ENCODE measurements at places on chromosomes 3 and 15.
A peak's percentile ranks its signal among the peaks of the same experiment; 100 is the strongest.

DNA sequence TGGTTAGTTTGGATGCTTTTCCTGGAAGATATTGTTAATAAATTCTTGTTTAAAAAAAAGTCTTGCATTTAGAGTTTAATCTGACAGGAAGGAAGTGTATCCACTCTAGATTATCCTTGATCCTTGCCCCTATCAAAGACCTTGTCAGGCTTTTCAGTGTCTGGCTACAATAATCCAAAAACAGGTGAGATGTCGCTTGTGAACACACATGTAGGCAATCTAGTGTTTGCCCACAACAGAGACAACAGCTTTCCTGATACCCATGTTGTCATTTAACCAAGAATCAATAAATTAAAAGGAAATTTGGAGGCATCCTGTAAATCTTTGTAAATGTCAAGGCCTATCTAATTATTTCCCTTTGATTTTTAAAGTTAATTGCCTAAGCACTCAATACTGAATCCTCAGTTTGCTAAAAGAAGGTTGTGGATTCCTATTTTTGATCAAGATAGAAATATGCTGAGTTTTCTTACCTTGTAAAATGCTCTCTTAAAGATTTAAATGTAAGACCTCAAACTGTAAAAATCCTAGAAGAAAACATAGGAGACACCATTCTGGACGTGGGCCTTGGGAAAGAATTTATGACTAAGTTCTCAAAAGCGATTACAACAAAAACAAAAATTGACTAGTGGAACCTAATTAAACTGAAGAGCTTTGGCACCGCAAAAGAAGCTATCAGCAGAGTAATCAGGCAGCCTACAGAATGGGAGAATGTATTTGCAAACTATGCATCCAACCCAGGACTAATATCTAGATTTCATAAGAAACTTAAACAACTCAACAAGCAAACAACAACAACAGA lies 207.7 kb downstream of the NAALADL2 start:
- DNase-seq: no peak

- no peak for DNase-seq
Measured at GRCh38 chr3:40978442-40978841, 220.9 kb upstream of the CTNNB1 start.

DNA sequence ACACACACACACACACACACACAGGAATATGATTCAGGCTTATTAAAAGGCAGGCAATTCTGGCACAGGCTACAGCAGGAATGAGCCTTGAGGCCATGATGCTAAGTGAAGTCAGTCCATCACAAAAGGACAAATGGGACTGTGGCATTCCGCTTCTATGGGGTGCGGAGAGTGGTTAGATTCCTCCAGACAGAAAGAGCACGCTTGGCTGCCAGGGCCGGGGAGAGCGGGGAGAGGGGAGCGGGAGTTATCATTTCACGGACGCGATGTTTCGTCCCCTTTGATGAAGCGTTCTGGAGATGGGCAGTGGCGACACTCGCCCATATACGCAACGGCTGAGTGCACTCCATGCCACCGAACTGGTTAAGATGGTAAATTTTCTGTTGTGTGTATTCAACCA lies 58.5 kb upstream of the FAM174B start:
- DNase-seq: peak; percentile 35

GRCh38 chr3:30611613-30612436 lies 5.4 kb downstream of the TGFBR2 start:
- DNase-seq: peak; percentile 73

- DNase-seq: no peak
Measured at GRCh38 chr15:94535298-94536048, 304.1 kb downstream of the MCTP2 start.

- DNase-seq: no peak
Measured at GRCh38 chr15:63931556-63931955, 97.8 kb upstream of the HERC1 start.

DNA sequence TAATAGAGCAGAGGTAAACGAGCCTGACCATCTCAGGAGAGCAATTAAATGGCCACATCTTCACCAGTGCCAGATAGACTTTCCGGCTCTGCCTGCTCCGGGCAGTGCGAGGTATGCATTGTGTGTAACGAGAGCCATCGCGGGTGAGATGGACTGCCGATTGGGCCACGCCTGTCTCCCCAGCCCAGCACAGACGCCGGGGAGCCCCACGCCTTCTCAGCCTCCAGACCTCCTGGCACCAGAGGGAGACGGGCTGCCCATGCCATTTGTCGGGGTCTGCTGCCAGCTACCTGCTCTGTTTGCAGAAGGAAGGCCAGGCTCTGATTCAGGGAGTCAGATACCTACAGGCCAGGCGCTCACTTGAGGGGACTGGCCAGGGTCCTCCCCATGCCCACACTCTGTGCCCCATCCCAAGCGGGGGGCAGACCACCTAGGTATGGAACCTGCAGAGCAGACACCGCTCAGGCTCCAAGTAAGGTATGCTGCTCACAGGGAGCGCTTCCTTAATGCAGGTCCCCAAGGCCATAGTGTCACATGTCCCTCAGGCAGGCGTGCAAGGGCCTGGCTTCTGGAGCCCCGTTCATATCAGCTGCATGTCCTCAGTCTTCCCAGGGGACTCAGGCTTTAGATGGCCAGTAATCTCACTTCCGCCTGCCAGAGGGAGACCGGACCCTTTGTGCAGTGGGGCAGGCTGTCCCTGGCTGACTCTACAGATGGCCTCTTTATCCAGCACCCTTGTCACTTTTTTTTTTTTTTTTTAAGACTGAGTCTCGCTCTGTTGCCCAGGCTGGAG lies 62.2 kb downstream of the DNAJB8 start:
- DNase-seq: no peak

- DNase-seq: no peak
Measured at GRCh38 chr3:45509038-45509767, 85.3 kb upstream of the LIMD1 start.

GRCh38 chr3:38645601-38646000 lies 3.9 kb downstream of the SCN5A start:
- DNase-seq: no peak

DNA sequence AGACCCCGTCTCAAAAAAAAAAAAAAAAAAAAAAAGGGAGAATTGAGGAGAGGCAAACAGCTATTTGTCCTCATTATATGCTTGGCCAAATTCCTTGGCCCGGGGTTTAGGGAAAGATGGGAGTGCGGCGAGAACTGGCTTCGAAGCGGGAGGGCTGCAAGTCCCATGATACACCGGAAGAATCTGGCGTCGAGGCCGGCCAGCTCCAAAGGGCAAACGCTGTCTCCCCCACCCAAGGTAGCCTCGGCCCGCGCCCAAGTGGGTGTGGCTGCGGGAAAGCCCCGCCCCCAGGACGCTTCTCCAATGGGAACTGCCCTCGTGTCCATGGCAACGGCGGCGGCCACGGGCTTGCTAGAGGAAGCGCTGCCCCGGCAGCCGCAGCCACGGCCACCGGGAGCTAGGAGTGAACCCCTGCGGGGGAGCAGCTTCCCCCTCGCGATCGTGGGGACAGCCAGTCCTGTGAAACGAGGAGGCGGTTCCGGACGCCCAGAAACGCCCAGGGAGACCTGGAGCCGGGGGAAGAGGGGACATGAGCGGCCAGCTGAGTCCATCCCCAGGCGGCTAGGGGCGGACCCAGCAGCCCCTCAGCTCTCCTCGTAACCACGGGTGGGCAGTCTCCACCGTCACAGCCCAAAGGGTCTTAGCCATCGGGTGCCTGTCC lies at the start of gene TTLL13:
TSS of gene TTLL13 (plus strand) at position 354 of the 661 bp plus-strand sequence. CDS start 1,075 bp downstream, outside the sequence.
- DNase-seq: peak; percentile 95

- no peak for DNase-seq
Measured at GRCh38 chr3:115655761-115656282, 32.5 kb downstream of the GAP43 start.

GRCh38 chr15:59299929-59300617 lies 72.6 kb downstream of the MYO1E start:
- DNase-seq: peak; percentile 91

GRCh38 chr15:32659340-32660155 lies 18.0 kb downstream of the SCG5 start:
- peak; percentile 63 for DNase-seq

- no peak for DNase-seq
Measured at GRCh38 chr15:68217341-68217740, 12.2 kb downstream of the CLN6 start.

- no peak for DNase-seq
Measured at GRCh38 chr3:195758721-195759353, 38.1 kb downstream of the MUC20 start.

- no peak for DNase-seq
Measured at GRCh38 chr3:45908761-45909160, 22.4 kb downstream of the CCR9 start.

DNA sequence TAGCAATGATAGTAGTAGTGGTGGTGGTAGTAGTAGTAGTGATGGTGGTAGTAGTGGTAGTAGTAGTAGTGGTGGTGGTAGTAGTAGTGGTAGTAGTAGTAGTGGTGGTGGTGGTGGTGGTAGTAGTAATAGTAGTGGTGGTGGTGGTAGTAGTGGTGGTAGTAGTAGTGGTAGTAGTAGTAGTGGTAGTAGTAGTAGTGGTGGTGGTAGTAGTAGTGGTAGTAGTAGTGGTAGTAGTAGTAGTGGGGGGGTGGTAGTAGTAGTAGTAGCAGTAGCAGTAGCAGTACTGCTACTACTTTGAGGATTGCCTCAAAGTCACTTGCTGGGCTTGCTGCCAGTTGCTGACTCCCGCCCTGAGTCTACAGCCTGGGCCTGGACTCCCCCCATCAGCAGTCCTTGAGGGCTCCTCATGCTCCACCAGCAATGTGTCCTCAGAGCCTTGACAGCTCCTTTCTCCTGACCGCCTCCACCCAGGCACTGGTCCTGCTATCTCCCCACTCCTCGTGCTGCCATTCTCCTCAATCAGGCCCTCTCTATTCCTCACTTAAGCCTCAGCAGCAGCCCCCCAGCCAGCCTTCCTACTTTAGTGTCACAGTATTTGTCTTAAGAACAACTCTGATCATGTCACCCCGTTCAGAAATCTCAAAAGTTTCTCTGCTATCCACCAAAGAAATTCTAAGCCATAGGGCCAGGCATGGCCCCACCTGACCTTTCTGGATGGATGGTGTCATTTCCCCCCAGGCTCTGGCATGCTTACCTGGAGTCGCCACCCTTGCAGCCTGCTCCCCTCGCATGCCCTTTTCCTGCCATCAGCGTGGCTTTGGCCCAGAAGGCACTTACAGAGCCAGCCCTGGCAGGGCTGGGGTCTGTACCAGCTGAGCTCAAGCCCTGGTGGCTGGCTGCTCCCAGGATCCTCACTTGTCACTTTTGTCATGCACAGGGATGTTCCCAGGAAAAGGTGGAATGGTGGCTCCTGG lies 45.6 kb downstream of the DLEC1 start:
- DNase-seq: peak; percentile 22

- DNase-seq: no peak
Measured at GRCh38 chr3:71582036-71582611, 1.4 kb downstream of the FOXP1 start.

DNA sequence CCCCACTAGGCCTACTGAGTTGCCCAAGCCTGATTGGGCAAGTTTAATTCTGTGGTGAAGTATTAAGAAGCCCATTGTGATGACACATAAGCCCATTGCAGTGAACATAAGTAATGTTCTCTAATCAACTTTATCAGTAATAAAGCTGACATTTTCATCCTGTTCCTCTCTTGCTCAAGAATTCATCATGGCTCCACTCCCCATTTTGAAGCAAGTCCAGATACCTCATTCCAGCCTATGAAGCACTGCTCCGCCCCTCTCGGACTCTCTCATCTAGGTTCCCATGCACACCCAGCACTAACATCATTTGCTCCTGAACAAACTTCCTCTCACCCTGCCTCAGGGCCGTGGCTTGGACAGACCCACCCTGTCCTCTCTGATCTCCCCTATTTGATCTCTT lies 10.5 kb downstream of the SHF start:
- DNase-seq: no peak

DNA sequence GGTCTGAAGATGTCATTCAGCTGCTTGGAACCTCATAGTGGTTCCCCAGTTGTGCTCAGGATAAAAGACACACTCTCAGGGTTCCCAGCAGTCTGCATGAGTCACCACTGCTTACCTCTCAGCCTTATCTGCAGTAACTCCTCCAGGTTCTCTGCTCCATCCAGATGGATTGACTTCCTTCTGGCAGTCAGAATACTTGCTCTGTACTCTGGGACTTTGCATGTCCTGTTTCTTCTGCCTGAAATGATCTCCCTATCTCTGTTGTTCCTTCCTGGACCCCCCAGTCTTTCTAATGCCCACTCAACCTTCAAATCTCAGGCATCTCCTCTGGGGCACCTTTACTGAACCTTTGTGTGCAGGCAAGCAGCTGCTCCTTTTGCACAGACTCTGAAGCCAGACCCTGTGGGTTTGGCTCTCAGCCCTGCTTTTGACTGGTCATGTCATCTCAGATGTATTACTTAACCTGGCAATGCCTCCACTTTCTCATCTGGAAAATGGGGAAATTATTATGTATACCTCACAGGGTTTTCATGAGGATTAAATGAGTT lies 38.4 kb downstream of the ITPR1 start:
- no peak for DNase-seq

DNA sequence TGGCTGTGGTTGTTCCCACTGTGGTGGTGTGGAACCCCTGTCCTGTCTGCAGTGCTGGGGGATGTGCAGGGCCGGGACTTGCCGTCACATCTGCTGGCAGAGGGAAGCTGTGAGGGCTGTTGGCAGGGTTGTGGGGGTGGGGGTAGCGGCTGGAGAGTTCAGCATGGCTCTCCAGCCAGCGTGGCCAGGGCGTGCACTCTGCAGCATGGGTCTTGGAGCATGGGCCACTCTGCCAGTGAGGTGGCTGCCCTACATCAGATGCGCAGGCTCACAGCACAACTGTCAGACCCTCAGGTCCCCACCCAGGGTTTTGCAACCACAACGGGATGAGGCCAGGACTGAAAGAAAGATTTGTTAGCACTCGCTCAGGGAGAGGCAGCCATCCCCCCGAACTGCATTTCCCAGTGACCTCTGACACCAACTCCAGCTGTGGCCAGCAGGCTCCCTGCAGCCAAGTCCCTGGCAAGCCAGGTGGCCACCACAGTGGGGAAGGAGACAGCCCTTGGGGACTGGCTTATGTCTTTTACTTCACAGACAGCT lies 237.7 kb upstream of the LYSMD4 start:
- DNase-seq: no peak

- DNase-seq: peak; percentile 69
Measured at GRCh38 chr3:11059090-11059798, 66.7 kb downstream of the SLC6A1 start.

- peak; percentile 64 for DNase-seq
Measured at GRCh38 chr15:77784361-77785292, 151.9 kb upstream of the LINGO1 start.

DNA sequence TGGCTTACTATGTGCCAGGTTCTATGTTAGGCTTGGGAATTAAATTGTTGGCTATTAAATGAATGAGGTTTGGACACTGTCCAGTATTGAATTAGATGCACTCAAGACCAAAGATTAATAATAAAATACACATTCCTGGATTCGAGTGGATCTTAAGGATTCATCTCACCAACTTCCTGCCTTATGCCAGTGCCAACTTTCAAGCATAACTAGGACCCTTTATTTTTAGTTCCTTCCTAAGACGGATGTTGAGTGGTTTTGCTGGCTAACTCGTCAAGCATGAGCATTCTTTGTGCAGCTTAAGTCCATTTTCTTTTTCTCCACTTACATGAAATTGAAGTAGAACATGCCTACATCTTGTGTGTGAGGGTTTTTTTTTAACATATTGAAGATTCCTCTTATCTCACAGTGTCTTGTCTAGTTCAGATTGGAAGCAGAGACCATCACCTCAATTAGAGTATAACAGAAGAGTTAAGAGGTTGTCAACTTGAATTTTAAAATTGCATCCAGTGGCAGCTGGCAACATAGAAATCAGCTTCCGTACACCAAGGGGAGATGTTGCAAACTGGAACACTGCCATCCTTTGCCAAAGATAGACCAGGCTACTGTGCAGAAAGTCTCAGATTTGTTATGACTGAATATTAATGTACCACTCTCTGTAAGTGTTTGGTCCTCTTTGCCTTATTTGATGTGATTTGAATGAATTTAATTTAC lies 106.3 kb upstream of the BFSP2 start:
- no peak for DNase-seq

GRCh38 chr3:144241404-144241803 lies 269.8 kb downstream of the DIPK2A start:
- no peak for DNase-seq
